ENCODE measurements at places on chromosomes 16 and 17.

DNA sequence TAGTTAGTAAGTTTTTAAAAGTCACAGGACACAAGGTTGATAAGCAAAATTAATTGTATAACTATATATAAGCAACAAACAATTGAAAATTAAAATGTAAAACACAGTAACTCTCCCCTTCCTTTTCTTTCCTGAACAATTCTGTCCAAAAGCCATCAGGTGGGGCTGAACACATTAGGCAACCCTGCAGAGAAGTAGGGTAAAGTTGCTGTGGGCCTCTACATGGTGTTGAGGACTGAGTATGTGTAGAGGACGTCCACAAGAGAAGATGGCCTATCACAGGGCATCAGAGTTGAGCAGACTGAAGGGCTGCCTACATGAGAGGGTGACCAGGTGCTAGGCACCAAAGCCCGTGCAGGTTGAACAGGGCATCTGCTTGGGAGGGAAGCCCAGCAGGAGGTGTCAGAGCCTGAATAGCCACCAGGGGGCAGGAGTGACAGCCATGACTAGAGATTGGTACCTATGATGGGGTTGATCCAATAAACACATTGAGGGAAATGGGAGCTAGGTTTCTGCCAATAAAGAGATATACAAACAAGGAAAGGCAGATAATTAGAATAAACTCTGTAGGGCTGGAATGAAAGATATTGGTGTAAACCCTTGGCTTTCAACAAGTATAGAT, 415.1 kb downstream of the NPIPA8 start:
- DNase-seq: no peak

DNA sequence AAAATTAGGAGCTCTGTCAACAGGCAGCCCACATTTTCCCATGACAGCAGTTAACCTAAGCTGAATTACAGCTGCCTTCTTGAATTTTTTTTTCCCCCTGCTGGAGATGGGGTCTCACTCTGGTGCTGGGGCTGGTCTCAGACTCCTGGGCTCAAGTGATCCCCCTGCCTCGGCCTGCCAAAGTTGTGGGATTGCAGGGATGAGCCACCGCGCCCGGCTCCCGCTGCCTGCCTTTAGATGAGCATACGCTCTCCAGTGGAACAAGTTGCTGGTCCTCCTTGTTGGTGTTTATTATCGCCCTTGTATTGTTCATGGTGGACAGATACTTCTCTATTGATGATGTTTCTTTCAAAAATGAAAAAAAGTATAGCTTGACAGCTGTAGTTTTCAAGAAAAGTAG, 15.6 kb downstream of the PAFAH1B1 start:
- DNase-seq: no peak

- no peak for DNase-seq
These were observed 16.0 kb downstream of the CBFA2T3 start for GRCh38 chr16:88961011-88961410.

- DNase-seq: no peak
These were observed 18.6 kb upstream of the ZNF629 start for GRCh38 chr16:30805370-30806169.

GRCh38 chr17:61519754-61520440, 67.7 kb downstream of the TBX4 start:
- DNase-seq: no peak

DNA sequence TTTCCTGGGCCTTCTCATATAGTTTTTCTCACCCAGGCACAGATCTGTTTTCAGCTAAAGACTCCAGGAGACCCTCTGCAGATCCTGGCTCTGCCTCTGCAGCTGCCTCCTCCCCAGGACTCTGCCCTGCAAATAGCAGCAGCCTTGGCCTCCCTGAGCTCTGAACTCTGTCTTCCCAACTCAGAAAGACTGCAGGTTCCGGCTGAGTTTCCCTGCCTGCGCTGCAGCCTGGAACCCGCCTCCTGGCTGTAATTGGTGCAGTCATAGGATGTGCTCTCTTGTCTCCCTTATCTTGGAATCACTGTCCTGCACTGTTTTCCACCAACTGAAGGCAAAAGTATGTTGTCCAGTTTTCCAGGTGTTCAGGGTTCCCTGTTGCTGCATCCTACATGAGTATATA, 14.3 kb upstream of the DNASE1 start:
- no peak for DNase-seq

DNA sequence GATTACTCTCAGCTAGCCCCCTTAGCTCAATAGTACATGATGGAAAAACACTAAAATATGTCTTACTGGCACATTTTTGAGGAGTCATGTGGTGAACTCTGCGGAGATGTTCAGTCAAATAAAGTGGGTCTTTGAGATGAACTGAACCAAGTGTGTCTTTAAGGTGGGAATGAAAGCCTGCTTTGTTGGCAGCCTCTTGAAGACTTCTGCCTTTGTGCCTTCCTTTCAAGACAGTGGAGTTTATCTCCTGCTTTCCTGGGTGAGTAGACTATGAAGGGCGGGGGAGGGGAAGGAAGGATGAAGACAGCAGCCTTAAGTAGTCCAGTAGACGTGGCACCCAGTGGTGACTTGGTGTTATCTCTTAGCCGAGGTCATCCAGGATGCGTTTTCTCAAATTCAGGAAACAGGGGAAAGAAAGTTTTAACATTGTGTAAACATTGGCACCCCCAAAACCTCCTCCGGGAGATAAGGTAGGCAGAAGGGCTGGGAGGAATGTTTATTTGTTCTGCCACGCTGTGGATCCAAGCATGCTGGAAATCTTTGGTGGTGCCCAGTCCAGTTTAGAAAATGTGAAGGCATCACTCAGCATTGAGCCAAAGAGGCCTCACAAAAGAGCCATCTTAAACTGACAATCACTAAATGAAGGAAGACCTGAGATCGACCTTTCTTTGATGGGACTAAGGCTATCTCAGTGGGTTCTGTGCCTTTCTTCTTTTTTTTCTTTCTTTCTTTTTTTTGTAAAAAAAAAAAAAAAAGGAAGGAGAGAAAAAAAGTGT, 220.6 kb downstream of the FTO start:
- no peak for DNase-seq

Data from non-pigmented ciliary epithelial cell (primary cell).